Activated CD8-positive, alpha-beta memory T cell treated with anti-CD3 and anti-CD28 coated beads, Interleukin-2, amount 50 U/mL, for 4 hours (primary cell): ENCODE measurements at places on chromosomes 11 and 22.

GRCh38 chr22:25564979-25565677 is 653 bp downstream of the GRK3 start:
- DNase-seq = no peak

GRCh38 chr11:7639643-7640025 is 33.7 kb downstream of the CYB5R2 start:
- DNase-seq = no peak

DNA sequence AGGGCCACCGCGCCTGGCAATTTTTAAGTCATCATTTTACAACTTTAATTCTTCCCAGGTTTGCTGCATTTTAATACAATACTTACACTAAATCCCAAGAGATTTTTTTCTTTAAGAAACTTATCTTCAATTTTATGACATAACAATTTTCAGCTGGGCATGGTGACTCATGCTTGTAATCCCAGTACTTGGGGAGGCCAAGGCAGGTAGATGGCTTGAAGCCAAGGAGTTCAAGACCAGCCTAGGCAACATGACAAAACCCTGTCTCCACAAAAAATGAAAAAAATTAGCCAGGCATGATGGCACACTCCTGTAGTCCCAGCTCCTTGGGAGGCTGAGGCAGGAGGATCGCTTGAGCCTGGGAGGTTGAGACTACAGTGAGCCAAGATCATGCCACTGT is 38.8 kb downstream of the CLDN25 start:
- no peak for DNase-seq

- no peak for DNase-seq
Measured at GRCh38 chr22:35708917-35709316, 8.8 kb upstream of the APOL5 start.

- DNase-seq = no peak
Measured at GRCh38 chr11:132610216-132610615, 922.1 kb downstream of the OPCML start.

- peak; percentile 42 for DNase-seq
Measured at GRCh38 chr11:110711776-110712658, at the start of gene ARHGAP20. Gene ARHGAP20, minus strand, starts transcription at chr11:110712437. Its CDS starts 206 bp downstream, at chr11:110712231.

GRCh38 chr11:122002926-122003325 is 113.1 kb downstream of the BLID start:
- DNase-seq = no peak

GRCh38 chr11:108632041-108632704 is 32.7 kb upstream of the DDX10 start:
- DNase-seq = no peak

- DNase-seq = no peak
Measured at GRCh38 chr11:22851477-22851876, 8.8 kb downstream of the CCDC179 start.

DNA sequence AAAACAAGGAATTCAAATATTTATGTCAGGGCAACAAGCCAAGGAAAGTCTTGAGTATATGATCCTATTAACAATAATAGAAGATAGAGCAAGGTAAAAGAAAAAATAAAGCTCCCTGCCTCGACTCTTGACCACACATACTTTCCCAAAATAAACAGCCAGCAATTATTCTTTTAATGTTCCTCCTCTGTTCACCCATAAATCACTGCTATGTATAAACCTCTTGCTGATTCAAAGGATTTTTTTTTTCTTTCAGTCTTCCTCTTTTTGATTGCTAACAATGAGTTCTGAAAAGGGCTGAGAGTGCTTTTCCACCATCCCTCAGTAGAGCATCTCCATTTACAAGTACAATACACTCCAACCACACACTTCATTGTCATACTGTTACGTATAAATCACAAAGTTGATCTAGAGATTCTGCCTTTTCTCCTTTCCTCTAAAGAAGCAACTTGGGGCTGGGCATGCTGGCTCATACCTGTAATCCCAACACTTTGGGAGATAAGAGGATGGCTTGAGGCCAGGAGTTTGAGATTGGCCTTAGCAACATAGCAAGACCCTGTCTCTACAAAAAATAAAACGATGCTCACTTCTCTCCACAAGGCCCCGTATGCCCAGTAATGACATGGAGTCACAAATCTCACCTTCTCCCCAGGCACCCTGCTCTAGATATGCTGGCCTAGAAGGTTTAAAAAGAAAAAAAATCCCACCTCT is 24.0 kb downstream of the RAB30 start:
- DNase-seq = no peak

DNA sequence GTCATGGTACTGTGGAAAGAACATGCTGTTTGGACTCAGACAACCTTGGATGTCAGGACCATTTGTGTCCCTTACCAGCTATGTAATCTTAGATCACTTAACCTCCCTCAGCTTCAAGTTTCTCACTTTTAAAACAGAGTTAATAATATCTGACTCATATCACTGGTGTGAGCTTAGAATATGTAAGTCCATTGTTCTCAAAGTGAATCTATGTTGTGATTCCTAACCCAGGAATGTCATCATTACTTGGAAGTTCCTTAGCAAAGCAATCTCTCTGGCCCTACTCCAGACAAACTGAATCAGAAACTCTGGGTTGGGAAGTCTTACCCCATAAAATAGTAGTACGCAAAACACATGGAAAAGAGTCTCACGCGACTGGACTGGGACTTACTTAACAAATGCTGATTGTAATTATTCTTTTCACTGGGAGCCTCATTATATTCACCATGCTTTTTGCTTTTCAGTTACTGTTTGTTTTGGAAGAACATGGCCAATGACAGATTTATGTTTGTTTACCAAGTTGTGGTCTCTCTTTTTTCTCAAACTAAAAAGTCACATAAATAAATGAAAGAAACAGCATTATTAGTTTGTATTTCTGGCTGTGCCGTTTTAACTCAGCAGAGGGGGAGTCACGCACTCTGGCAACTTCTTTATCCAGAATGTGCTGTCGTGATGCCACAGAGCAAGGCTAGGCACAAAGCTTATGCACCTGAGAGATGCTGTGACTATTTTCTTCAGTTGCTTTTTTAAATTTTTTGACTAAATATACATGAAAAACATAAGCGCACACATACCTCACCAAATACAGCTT is 217.7 kb upstream of the CTSC start:
- no peak for DNase-seq

DNA sequence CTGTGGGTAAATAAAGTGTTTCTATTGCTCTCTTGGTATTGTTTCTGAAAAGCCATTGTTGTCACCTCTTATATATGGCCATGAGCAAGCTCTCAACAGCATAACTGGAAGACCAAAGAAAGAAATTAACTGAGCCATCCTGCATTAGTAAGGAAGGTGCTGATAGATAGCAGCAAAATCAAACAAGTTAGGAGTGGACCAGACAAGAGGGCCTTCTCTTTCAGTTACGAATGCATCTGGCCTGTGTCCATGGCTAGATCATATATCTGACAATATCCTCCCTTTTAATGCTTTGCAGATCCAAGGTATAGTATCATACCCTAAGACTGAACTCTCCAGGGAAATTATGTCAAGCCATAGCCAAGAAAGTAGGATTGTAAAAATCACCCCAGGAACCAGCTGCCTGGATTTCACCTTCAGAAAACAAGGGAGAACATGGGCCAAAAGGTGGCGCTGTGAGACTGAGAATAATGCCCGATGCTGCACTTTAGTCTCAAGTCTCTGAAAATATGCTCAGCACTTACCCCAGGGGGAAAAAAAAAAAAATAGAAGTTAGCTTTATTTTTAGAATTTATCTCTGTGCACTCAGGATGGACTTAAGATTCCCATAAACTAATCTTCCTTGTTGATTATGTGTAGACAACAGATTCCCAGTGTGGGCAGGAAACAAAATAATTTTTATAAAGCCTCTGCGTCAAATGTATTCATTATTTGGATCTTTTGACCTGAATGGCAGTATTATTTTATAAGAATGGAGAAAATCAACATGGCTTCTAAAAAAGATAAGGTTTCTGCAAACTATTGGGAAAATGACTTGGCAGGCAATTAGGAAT is 415.1 kb downstream of the ETS1 start:
- DNase-seq = peak; percentile 87

DNA sequence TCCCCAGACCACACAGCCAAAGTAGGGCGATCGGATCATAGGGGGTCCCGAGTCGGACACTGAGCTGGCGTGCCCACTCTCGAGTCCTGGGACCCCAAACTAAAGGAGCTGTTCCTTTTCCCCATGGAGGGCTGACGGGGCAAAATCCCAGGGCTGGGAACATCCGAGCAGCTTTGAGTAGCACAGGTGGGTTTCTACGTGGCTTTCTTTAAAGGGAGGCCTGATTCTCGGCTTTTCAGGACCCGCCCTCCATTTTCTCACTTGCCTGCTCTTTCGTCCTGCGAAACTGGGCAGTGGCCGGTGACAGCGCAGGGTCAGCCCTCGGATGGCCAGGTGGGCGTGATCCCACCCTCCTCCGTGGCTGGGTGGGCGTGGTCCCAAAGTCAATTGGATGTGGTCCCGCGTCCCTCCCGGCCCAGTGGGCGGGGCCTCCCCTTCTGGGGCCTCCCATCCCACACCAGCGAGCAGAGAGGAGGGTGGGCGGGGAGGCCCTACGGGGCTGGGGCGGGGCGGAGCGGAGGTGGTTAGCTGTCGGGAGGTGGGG is 17.5 kb upstream of the TXNRD2 start:
- no peak for DNase-seq

- no peak for DNase-seq
Measured at GRCh38 chr22:19773470-19774040, 13.0 kb downstream of the TBX1 start.

GRCh38 chr11:125082611-125083311 is 19.7 kb downstream of the SLC37A2 start:
- DNase-seq = no peak

- no peak for DNase-seq
Measured at GRCh38 chr11:66362481-66363147, 8.9 kb downstream of the SLC29A2 start.
